Activated CD8-positive, alpha-beta memory T cell treated with anti-CD3 and anti-CD28 coated beads, Interleukin-2, amount 50 U/mL, for 48 hours (primary cell): ENCODE measurements at places on chromosomes 11 and 22.
A peak's percentile ranks its signal among the peaks of the same experiment; 100 is the strongest.

GRCh38 chr22:19096555-19096954 lies 25.7 kb downstream of the DGCR2 start:
- no peak for DNase-seq

DNA sequence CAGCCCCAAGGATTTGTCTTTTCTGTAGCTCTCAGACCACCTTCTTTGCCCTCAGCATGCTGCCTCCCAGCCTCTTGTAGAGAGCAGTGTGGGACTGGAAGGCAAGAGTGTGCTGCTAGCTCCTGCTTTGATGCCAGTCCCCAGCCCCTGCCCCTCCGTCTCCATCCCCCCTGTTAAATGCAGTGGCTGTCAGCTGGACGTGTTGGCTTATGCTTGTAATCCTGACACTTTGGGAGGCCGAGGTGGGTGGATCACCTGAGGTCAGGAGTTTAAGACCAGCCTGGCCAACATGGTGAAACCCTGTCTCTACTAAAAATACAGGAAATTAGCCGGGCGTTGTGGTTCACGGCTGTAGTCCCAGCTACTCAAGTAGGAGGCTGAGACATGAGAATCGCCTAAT lies 15.5 kb downstream of the SNRPD3 start:
- no peak for DNase-seq

DNA sequence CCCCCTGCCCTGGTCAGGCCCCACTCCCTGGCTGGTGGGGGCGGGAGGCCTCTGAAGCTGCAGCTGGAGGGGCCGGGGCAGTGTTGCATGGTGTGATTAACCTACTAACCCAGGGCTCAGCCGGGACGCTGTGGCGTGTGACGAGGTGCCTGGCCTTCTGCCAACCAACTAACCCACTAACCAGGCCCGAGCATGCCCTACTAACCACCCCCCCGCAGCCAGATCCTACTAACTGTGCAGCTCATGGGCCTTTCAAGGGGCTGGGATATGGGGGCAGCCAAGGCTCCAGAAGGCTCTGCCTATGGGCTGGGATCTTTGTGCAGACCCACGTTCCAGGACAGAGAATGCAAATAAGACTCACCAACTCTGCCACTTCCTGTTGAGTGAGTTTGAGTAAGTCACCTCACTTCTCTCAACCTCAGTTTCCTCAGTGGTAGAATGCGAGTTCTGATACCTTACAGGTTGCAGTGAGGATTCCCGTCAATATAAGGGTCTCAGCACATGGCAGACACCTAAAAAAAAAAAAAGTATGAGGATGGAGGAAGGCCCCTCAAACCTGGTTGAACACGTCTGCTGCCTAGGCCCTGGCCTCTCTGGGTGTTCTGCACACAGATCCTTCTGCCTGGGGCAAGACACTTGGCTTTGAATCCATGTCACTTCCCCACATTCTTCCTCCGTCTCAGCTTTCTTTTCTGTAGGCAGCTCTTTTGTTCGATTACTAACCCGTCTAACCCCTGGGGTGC lies 14.1 kb downstream of the MIAT start:
- peak; percentile 87 for DNase-seq

- DNase-seq, result peak; percentile 43
Measured at GRCh38 chr11:76656571-76657081, 13.9 kb downstream of the LRRC32 start.

DNA sequence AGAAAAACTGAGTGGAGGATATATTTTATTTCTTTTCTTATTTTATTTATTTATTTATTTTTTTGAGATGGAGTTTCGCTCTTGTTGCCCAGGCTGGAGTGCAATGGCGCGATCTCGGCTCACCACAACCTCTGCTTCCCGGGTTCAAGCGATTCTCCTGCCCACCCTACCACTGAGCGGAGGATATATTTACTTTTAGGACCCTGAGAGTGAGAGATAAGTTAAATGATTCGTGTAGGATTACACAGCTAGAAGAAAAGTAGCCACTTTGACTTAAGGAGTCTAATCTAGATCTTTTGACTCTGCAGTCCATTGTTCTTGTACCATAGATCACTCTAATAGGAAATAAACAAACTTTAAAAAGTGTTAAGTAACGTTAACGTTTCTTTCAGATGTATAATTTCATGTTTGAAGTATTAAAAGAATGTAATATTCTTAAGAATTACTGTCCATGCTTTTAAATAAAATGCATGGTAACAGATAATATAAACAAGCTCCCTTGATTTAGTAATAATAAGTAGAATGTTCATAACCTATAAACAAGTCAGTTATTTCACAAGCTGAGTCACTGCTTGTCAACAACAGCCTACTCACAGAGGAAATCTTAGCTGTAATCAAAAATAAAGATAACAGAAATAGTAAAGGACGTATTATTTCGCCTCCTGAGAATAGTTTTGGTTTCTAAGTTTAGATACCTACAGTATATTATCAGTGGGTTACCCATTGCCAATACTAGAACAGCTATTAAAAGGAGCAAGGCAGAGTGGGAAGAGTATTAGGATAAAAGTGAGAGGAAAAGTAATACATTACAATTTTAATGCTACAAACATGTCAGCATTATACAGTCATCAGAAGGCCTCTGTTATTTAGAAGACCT lies 18.6 kb downstream of the USP47 start:
- no peak for DNase-seq

DNA sequence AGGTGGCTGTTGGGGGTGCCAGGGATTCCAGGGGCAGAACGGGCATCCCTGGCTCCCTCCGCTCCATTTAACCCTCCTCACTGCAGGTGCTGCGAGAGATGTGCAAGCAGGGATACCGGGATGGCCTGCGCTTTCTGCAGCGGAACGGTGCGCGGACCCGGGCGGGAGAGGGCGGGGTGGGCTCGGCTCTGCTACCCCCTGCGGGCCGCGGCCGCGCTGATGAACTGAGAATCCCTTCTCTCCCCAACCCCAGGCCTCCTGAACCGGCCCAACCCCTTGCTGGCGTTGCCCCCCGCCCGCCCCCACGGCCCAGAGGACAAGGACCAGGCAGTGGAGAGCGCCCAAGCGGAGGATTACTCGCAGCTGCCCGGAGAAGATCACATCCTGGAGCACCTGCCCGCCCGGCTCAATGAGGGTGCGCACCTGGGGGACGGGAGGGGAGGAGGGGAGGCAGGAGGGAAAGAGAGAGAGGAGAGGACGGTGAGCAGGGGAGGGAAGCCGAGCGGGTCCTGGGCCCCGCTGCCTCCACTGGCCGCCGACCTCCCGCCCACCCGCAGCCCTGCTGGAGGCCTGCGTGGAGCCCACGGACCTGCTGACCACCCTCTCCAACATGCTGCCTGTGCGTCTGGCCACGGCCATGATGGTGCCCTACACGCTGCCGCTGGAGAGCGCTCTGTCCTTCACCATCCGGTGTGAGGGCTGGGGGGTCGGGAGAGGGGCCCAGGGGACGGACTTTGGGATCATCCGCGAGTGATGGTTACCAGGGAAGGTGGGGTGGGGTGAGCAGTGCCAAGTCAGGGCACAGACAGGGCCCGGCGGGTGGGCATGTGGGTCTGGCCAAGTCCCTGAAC lies 4.1 kb upstream of the CRACR2B start:
- no peak for DNase-seq

- DNase-seq, result no peak
Measured at GRCh38 chr11:46625406-46625805, 8.1 kb downstream of the ATG13 start.

DNA sequence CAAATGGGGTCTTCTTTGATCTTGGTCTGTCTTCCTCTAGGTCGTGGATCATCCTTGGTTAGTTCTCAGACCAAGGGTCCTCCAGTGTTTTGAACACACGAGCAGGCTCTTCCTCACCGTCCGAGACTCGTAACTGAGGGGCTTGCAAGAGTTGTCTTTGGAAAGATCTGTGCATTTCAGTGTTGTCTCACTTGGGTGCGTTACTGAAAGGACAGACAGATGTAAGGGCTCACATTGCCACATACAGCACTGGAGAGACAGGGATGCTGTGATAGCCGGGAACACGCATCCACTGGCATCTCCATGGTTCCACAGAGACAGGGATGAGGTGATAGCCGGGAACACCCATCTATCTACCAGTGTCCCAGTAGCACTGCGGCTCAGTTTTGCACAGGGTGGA lies 15.7 kb downstream of the GLB1L2 start:
- DNase-seq, result peak; percentile 20

DNA sequence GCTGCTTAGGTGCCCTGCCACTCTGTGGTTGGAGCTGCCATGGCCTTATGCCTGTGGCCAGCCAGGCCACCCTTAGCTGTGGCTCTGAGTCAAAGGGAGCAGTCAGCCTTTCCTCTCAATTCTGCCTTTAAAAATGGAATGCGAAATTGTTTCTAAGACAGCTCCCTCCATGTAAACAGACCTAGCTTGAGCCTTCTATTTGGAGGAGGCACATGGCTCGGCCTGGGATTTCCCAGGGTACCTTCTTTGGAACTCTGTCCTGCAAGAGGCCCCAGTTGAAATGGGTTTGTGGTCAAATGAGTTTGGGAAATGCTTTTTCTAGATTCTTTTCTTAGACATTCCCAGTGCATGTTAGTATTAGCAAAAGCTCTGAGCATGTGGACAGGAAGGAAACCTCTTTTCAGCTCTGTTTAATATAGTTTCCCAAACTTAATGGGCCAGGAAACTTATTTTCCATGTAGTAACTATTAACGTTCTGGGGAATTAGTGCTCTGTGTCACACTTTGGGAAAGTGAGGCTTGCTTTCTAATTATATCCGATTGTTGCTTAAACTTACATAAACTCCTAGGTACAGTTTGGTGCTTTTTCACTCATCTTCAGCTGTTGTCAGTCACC lies 7.8 kb downstream of the PHOX2A start:
- peak; percentile 22 for DNase-seq

DNA sequence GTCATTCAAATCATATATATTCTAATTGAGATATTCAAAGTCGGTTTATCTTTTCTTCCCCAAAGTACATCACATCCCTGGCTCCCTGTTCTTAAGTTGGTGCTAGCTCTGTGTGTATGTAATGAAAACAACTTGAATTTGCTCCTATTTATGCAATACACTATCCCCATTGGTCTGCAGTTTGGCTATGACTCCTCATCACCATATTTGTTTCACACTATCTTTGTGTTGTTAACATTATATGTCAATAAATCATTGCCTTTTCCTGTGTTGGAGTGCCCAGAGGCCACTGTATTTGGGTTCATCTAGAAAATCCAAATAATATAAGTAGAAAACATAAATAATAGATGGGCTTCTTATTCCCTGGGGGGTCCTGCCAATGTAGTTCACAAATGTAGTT lies 306.6 kb upstream of the TENM4 start:
- no peak for DNase-seq

- no peak for DNase-seq
Measured at GRCh38 chr11:116930177-116930576, 92.8 kb upstream of the APOA1 start.
